ENCODE measurements at places on chromosomes 5 and 9. TPM values are rescaled to one million over a fixed set of nuclear protein-coding genes. Genes with fewer than 3 reads are reported as not detected.
A peak's percentile ranks its signal among the peaks of the same experiment; 100 is the strongest.

GRCh38 chr9:129703667-129704355 is 38.4 kb downstream of the PRRX2 start:
- no peak for DNase-seq

Gene FGF10
- not detected for total RNA-seq

Gene PRLR
- total RNA-seq: not detected

GRCh38 chr5:170632985-170633234 is 129.1 kb downstream of the KCNIP1 start:
- DNase-seq: peak; percentile 55

- no peak for DNase-seq
Observed at GRCh38 chr5:6162175-6162574, 216.2 kb downstream of the MED10 start.

Gene PDLIM4
- total RNA-seq: not detected

DNA sequence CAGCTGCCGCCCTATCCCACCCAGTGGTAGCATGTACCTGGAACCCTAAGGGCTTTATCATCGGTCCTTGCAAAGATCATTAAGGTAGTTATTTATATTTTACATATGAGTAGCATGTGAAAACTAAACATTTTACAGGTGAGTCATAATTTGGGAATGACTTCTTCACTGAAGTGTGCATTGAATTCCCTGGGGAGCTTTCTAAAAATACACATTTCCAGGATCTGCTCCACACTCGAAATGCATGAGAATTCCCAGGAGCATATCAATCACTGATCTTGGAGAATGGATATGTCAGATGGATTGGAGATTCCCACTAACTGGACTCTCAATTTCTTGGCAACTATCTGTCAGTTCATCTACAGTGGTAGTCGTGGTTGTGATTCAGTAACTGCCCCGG is 717.5 kb downstream of the IRX1 start:
- DNase-seq: no peak

- no peak for DNase-seq
Observed at GRCh38 chr5:158811921-158812320, 287.8 kb downstream of the EBF1 start.

Gene RNF183
- not detected for total RNA-seq

- DNase-seq: no peak
Observed at GRCh38 chr9:87557996-87558395, 60.3 kb downstream of the DAPK1 start.

DNA sequence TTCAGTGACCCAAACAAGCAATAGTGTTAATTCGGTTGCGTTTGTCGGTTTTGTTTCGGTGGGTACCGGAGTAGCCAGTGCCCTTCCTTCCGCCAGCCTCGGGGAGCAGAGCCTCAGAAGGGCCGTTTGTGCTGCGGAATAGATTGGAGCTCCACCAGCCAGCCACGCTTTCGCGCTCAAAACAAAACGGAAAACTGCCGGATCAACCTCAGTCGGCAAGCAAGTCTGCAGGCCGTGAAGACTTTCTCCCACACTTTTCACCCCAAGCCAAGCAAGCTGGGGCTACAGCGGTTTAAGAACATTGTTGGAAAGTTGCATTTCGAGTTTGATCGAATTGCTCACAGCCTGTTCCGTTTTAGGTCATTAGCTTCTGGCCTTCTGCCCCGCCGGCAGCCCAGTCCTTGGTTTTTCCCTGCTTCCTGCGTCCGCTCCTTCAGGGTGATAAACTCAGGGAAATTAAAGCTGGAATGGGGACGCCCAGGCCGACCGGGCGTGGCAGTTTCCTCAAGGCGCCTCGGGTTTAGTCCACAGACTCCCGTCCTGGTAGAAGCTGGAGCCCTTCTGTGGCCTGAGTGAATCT is 803 bp upstream of the CCNO start:
- peak; percentile 30 for DNase-seq

Gene SEMA6A
- total RNA-seq: not detected

Gene CDKN2B-AS1
- 6.9 TPM for total RNA-seq

DNA sequence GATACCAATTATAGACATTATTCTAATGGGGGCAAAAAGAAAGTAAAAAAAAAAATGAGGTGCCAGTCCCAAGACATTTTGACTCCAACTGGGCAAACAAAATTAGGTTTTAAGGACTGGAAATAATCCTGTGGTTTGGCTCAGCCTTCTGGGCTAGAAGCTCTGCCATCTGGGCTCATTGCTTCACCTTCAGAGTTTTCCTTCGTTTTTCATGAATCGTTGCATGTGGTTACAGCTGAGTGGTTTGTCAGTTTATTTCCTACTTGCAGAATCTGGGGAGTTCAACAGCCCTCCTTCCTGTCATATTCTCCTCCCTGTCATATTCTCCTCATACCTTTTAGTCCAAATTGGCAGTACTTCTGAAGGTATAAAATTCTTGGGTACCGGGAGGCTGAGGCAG is 12.0 kb downstream of the UGT3A2 start:
- no peak for DNase-seq

Gene SUSD3
- total RNA-seq: 57.9 TPM

DNA sequence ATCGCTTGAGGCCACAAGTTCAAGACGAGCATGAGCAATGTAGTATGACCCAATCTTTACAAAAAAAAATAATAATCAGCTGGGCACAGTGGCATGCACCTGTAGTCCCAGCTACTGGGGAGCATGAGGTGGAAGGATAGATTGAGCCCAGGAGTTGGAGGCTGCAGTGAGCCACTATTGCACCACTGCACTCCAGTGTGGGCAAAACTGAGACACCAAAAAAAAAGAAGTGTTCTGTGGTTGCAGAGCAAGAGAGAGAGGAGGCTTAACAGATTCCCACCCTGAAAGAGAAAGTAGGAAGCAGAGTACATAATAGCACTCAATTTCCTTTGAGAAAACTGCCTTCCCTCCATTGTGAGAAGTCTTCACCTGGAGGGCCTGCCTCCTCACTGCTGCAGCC is 52.6 kb downstream of the ALDH7A1 start:
- no peak for DNase-seq

DNA sequence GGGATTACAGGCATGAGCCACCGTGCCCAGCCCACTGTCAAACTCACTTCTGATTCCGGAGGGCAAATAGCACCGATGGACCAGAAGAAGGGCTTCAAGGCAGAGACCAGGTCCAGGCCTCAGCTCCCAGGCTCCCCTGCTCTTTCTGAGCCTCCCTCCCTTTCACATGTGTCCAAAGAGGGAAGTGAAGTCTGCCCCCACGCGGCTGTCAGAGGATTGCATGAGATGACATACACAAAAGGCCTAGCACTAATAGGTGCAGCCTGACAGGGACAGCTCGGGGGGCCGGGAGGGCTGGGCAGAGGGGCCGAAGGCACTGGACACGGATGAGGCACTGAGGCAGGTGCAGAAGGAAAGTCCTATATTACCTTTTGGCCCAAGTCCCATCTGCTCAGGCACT is 16.1 kb downstream of the FBP1 start:
- peak; percentile 34 for DNase-seq

Gene DRD1
- total RNA-seq: not detected

GRCh38 chr5:147892696-147893296 is 13.5 kb downstream of the C5orf46 start:
- DNase-seq: no peak

DNA sequence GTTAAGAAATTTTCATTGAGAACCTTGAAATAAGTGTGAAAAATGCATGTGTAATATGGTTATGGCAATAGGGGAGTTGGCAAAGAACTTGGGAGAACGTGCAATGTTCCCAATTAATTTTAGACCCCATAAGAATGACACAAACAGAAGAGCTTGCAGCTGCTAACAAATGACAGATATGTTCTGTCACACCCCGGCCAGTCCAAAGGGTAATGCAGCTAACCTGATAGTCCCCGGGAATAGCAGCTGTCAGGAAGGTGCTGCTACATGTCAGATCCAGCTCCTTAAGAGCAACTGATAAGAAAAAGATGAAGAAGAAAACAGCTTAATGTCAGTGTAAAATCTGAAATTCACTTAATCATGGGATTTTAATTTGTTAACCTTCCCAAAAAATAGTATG is 30.4 kb downstream of the SEMA5A start:
- DNase-seq: no peak

Measured in activated CD8-positive, alpha-beta T cell treated with anti-CD3 and anti-CD28 coated beads, Interleukin-2, amount 10 ng/mL, durations not matched to agents 7 days and 5 days (primary cell).